ENCODE measurements at places on chromosomes 5 and 9.

GRCh38 chr5:65900746-65901145 is 25.6 kb upstream of the ERBIN start:
- DNase-seq, result no peak

GRCh38 chr5:172064766-172065165 is 58.3 kb upstream of the FBXW11 start:
- DNase-seq, result no peak

DNA sequence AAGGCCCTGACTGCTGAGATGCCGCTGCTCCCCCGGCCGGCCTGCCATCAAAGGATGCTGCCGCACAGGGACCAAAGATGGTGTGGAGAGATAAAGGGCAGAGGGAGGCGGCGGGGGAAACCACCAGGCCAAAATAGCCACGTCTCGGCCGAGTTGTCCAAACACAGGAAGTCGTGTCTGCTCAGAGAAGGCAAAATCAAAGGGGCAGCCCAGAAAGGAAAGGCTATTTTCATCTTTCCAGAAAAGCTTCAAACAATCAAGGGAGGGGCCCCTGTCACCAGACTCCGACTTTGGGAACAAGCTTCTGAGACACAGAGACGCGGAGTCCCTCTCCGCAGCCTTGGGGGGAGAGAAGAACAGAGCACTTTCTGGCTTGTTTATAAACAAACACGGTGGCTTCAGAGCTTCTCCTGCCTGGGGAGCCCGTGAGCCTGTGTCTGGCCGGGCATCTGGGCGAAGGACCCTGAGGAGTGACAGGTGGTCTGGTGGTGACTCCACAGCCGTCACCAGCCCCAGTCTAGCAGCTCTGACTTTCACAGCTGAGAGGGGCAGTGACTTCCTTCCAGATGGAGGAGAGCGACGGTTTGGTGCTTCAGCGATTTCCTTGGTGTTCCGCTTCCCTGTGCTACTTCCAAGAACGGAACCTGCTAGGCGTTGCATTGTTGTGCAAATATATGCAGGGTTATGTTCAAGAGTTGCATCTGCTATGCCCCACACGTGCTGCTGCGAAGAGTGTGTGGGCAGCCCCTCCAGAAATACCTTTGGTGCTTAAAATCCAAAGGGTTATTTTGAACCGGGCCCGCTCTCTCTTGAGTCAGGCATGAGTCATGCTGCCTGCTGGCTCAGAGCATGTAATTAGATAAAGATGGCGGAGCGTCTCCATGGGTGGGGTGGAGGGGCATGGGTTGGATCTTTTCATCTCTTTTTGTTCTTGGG is 24.0 kb downstream of the ADAMTSL2 start:
- no peak for DNase-seq

DNA sequence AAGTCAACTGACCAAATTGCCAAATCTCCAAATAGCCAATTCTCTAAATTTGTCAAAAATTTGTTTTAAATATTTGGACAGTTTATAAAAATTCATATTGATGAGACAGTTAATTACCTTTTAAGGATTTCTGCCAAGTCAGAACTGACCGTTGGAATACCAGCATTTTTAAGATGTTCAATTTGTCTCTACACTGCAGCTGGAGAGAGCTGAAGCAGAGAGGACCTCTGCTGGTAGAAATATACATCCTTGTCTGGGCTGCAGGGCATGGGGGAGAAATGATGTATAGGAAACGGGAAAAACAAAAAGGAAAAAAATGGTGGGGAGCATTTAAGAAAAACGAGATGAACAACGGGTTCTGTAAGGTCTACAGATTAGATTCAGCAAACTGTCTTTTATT is 16.8 kb downstream of the NR6A1 start:
- no peak for DNase-seq

- DNase-seq, result no peak
These were observed 149.4 kb downstream of the CWC27 start for GRCh38 chr5:64918083-64918482.

DNA sequence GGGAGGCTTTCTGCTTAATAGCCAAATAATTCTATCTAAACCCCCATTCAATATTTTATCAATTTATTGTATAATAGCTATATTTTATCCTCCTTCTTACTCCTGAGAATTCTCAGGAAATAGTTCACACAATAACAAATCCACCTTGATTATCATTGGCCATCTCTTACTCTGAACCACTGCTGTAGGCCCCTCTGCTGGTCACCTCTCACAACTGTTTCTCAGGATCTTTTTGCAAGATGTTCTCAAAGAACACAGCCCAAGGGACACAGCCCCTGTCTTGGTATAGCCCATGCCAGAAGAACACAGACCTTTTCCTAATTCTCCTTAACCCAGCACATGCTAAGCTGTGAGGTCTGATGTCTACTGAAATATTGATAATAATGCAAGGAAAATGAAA is 74.9 kb upstream of the HTR4 start:
- DNase-seq, result no peak

GRCh38 chr9:127763918-127764384 is 14.5 kb downstream of the SH2D3C start:
- DNase-seq, result no peak

GRCh38 chr5:166942948-166943347 is 1348.5 kb upstream of the WWC1 start:
- DNase-seq, result no peak

DNA sequence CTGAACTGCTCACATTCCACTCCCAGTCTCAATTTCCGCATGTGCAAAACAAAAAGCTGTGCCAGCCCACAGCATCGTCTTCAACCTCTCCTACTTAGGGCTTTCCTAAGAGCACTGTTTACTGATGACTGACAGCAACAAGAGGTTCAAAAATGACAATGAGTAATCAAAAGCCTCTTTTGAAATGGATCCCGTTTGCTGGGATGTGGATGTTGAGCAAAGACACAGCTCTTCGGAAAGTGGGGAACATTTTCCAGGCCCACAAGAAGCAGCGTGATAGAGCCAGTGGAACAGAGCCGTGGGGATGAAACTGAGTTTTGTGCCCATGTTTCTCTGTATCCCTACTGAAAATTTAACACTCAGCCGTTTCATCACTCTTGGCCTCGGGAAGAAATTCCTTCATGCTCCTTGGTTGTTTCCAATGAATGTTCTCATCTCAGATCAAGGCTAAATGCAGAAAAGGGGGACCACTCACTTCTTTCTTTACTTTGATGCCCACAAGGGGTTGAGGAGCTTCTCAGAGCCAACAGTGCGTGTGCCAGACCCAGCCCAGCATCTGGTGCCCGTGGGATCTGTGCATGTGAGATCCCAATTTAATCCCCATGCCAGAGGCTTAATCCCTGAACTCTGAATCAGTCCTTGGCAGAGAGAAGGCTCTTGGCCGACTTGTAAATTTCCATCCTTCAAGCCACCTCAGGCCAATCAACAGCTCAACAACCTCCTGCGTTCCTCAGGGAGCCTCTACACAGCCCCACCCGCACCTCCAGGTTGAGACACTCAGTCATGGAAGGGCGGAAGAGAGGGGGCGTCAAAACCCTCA is 230.2 kb upstream of the DAPK1 start:
- DNase-seq, result no peak
